ENCODE measurements at places on chromosomes 4 and X.

- no peak for DNase-seq
Observed at GRCh38 chr4:138223231-138223910, 18.8 kb downstream of the SLC7A11 start.

DNA sequence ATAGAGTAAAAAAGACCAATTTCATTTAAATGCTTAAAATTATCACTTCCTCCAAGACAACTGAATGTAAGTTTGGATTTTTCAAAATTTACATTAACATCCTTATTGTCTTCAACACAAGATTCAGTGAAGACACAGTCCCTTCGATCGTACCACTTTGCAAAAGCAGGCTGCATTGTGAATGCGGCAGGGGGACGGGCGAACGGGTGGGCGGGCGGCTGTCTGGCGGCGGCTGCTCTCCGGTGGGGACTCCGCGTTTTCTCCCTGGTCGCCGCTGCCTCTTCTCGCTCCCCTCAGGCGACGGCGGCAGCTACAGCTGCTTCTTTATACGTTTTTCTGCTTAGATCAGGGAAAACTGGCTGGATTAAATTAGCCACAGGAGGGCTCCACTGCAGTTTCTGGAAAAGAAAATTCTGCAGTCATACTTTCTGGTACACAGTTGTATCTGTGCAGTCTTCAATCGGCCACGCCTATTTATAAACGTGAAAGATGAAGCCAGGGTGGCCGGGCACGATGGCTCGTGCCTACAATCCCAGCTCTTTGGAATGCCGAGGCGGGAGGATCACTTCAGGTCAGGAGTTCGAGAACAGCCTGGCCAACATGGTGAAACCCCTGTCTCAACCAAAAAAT is 33.9 kb upstream of the HPF1 start:
- no peak for DNase-seq

DNA sequence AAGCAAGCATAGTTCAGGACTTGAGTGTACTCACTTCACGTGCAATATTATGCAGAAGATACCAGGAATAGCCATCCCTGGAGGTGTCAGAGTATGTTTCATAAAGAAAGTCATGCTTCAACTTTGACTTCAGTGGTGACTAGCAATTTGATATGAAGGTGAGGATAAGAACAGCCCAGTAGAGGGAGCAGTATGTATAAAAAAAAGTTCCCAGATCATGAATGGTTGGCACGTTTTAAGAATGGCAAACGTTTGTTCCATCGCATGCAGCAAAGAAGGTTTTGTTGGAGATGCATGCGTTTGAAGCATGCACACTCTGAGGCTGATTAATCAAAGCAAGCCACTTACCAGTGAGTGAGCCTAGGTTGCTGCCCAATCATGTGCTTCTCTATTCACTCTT is 33.5 kb upstream of the SLITRK4 start:
- DNase-seq: no peak

- no peak for DNase-seq
Observed at GRCh38 chrX:149124526-149125108, 380.5 kb downstream of the IDS start.

- no peak for DNase-seq
Observed at GRCh38 chrX:129842510-129843208, 1.0 kb downstream of the ZDHHC9 start.

DNA sequence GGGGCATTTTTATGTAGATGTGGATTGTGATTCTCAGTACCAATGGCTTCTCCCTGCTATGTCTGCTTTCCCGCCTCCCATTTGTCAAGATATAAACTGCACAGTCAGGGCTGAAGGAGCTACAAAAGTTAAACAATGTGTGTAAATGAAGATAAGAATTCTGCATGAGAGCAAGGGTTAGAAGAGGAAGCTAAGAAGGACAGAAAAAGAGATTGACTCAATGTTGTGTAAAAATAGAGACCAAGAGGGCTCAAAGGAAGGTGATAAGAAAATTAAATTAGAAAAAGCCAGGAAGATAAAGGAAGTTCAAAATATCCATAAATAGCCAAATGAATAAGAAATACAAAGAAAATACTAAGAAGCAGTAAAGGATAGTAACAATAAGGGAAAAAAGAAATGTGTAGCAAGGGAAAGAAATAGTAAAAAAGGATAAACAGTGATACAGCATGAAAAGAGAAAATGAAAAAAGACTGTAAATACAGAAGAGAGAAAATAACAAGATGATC is 82.5 kb downstream of the AMELX start:
- no peak for DNase-seq

GRCh38 chr4:150209140-150209829 is 131.0 kb downstream of the DCLK2 start:
- DNase-seq: no peak

- DNase-seq: no peak
Observed at GRCh38 chrX:8122538-8122937, 48.5 kb downstream of the VCX2 start.

DNA sequence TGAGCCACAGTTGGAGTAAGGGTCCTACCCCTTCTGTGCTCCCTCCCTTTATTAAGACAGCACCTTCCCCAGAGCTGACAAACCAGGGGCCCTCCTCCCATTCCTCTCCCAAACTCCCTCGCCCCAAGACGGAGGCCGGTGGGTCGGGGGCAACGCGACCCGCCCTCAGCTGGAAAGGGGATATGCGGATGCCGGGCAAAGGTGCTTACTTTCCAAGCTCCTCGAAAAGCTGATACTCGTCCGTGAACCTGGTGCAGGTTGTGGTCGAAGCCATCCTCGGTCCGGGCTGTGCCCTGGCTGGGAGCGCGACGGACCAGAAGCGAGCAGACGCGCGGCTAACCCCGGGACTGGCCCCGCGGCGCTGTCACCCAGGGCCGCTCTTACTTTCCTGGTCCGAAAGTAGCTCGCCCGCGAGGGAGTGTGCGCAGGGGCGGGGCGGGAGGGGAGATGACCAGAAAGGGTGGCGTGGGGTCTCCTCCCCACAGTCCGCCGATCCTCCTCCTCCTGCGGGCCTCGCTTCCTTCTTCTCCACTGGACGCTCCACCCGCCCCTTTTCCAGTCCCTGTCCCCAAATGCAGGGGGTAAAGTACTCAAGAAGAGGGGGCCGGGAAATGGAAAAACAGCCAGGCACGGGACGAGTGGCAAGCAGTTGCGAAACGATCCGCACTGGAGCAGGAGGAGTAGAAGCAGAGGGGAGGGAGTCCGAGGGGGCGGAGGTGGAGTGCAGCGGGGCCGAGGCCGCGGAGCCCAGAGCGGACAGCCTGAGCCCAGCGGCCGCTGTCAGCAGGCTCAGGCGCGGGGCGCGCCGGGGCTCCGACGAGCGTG is 531 bp downstream of the CAMK2D start:
- no peak for DNase-seq

GRCh38 chrX:38632516-38632915 is 71.2 kb downstream of the TSPAN7 start:
- DNase-seq: no peak

DNA sequence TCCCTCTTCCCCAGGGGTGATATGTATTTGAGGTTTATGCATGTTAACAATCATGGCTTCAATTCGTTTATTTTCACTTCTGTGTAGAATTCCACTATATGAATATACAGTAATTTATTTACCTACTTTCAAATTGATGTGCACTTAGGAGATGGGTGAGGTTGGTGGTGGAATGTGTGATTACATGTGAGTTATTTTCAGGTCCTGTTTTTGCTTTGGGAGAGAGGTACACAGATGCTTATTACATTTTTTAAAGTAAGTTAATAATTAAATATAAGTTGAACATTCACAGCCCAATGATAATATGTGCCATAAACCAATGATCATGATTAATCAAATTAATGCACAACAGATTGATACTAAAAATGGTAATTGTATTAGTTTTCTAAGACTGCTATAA is 79.5 kb downstream of the SPRY1 start:
- DNase-seq: no peak

DNA sequence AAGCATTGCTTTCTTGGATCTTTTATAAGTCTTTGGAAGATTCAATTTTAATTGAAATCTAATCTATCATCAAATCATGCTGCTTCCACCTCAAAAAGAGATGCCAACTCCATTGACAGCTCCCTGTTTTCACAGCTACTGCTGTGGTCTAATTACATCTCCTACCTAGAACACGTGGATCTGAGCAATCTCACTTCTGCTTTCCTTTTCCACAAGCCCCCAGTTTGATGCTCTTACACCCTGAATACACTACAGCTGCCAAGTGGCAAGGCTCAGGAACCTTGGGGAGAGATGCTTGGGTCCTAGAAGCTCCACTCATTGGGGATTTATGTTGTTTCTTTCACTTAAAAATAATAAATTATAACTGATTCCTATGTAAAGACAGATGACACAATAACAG is 172.0 kb downstream of the CFAP299 start:
- DNase-seq: no peak

- no peak for DNase-seq
Observed at GRCh38 chrX:21989384-21989783, 42.7 kb upstream of the PHEX start.

- DNase-seq: no peak
Observed at GRCh38 chr4:152663203-152664066, 16.4 kb downstream of the TMEM154 start.

DNA sequence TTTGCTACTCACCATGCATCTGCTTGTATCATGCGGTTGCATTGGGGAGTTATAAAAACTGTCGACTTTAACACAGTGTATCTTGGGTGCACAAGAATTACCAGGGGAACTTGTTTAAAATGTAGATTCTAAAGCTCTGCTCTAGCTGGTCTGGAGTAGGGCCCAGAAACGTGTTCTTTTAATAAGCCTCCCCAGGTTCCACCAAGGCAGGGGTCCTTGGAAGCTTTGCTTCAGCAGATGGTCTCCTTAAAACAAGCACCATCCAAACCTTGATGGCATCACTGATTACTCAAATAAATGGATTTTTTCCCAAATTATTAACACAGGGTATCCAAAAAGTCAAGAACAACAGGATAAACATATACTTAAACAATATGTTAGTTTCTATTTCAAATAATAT is 120.2 kb upstream of the NDP start:
- no peak for DNase-seq

DNA sequence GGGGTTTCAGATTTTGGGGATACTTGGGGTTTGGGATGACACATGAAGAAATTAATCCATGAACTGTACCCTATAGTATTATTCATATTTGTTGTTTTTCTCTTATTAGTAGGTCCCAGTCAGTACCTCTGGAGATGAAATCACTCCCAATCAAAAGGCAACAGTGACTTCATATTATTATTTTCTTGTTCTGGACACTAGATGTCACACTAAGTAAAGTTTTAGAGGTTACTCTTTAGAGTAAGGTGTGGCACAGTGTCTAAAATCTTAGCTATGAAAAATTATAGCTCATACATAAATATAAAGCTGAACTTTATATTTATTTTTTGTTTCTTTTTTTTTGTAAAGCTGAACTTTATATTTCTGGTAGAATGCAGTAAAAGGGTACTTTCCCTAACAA is 35.1 kb downstream of the FAM114A1 start:
- DNase-seq: no peak

- no peak for DNase-seq
Observed at GRCh38 chr4:107854356-107855022, 29.8 kb downstream of the SGMS2 start.

GRCh38 chr4:60817609-60818008 is 382.5 kb upstream of the ADGRL3 start:
- no peak for DNase-seq

- no peak for DNase-seq
Observed at GRCh38 chr4:79584352-79584751, 176.3 kb upstream of the GK2 start.

DNA sequence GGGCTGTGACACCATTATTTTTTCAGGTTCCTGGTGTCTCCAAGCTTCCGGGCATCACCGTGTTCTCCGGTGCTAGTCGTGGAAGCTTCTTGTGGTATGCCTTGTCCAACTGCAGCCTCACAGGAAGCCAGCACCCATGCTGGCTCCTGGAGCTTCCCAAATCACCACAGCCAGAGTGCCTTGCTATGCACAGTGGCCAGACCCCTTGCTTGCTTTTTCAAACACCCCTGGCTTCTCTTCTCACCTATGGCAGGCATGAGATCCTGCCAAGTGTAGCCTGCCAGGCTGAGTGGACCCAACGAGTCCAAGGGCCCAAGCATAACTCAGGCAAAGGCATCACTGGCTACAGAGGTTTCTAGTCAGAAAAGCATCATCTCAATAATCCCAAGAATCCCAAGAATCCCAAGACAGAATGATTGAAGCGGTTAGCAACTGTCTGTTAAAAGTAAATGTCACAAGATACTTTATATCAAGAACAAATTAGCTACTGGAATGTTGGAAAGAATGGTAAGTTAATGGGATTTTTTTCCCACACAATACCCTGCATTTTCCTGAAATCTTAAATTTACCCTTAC is 1522.9 kb downstream of the PCDH18 start:
- DNase-seq: no peak

- no peak for DNase-seq
Observed at GRCh38 chrX:1060562-1060960, 151.9 kb downstream of the CRLF2 start.

DNA sequence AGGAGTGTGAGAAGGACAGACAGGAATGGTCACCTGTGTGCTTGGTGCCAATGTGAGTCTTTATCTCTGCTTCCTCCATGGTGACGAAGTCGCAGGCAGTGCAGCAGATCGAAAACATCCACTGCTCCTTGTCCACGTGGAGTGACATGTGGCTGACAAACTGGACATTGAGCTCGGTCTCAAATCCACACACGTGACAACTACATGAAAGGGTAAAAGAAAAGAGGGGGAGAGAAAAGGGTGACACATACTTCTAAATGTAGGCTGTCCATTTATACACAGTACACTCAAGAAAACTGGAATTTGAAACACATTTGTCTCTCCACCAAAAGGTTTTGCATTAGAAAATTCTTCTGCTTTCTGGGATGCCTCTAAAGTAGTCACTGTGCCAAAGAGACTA is 94.5 kb downstream of the C4orf51 start:
- no peak for DNase-seq
